ENCODE measurements at places on chromosomes 1 and 21.

DNA sequence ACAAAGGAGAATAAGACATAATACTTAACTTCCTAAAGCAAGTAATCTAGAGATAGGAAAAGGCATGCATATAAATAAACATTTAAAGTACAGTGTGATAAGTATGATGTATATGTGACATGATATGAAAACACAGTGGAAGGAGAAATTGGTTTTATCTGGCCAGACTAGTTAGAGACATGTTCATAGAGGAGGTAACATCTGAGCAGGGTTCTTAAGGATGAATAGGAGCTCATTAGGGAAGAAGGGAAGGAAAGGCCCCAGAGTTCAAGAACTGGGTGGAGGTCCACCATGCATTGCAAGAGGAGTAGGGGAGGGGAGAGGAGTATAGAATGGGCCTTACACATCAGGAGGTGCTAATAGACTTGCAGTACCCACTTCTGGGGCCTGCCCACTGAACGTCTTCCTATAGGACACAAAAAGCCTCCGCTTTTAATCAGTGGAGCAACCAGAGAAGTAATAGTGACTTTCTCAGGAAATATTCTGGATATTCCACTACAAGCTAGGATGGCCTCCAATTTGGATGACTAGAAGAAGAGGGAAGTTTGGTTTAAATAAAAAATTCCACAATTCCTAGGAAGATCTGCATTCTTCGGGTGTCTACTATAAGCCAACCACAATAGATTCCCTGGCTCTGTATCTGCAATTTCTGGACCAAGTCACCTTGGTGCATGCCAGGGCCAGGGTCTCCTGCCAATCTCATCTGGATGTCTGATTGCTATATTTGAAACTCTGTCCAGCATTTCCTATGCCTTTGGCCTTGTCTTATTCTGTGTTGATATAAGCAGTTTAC lies 41.9 kb downstream of the NGF start:
- DNase-seq = no peak

DNA sequence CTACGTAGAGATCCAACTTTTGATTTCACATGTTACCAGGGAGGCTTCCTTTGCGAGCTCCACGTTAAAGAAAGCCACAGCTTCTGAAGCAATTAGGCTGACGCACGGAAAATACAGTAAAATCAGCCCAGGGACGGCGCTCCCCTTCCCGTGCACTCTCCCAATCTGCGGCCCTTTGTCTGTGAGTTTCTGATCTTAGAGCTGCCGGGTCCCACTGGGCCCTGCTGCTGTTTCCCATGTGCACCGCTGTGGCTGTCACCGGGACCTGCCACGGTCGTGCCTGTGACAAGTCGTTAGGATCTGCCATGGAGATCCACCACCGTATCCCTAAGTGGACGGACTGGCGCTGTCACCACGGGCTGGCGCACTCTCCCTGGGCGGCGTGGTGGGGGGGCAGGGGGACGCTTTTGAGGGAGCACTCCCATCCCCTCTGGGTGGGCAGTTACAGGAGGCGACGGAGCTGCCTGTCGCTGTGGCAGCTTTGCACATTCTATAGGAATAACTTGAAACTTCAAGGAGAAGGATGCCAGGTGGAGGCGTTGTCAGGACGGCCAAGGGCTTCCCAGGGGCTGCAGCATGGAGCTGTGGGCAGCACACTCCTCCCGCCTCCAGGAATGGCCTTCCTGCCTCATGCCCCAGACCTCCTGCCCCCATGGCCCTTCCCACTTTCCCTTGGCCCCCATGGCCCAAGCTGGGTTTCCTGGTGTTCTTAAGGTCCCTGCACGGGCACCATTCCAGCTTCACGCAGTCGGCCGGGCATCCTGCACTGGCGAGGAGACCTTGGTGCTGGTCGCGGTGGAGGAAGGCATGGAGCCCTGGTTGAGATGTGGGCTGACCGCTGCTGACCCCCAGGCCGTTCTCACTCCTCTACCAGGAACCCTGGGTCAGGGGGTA lies 85.1 kb downstream of the PRDM16 start:
- DNase-seq = no peak

DNA sequence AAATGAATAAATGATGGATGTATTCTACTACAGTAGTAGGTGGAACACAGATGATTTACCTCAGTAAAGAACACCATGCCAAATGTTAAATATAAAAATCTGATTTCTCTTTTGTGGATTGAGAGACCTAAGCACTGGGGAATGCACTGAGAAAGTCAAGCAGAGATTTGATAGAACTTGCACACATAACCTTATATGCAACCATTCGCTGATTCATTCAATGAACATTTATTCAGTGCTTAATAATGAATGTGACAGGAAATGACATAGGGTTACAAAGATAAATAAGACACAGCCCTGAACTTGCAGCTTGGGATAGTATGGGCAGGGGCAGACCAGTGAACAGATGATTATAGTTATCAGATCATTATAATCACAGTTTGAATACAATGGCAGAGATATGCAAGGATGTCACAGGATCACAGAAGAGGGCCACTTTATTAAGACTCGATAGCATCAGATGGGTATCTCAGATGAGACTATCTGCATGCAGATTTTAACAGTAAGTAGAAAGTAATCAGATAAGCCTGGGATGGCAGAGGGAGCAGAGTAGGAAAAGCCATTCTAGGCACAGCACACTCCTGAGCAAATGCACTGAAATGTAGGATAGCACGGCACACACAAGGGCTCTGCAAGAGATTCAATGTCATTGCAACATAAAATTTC lies 169.4 kb downstream of the ASTN1 start:
- DNase-seq = no peak

DNA sequence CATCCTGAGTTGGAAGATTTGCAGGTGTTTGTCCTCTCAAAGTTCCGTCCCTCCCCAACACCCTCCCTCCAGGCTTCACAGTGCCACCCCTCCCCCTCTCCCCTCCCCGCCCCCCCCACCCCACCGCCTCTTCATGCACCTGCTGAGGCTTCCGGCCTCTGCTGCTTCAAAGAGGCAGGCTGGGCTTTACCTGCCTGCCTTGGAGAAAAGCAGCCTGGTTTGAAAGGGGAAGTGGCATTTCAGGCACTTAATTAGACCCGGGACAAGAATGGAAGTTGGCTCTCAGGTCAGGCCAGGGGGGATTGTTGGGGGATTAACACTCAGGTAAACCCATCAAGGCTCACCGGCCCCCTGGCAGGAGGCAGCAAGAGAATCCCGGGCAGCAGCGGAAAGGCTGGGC lies 21.1 kb downstream of the PAX7 start:
- DNase-seq = no peak

DNA sequence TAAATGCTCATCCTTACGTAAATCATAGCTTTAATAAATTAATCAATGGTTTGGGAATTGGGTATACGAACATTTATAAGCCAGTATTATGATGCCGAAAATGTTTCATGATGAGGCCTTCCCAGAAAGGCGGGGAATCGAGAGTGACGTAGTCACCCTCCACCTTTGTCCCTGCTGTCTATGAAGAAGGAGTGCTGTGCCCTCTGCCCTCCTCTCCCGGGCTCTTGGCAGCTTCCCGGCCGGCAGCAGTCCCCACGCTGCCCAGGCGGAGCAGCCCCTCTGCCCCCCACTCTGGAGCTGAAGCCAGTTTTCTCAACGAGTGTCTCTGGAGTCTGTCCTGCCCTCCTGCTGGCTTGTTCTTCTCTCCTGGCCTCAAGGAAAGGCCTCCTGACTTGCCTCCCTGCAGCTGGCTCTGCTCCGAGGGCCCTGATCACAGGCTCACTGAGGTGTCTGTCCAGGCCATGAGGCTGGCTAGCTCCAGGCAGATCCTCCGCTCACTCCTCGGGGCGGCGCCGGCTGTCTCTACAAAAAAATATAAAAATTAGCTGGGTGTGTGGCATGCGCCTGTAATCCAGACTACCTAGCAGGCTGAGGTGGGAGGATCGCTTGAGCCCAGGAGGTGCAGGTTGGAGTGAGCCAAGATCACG lies 150.7 kb upstream of the COL6A1 start:
- no peak for DNase-seq

DNA sequence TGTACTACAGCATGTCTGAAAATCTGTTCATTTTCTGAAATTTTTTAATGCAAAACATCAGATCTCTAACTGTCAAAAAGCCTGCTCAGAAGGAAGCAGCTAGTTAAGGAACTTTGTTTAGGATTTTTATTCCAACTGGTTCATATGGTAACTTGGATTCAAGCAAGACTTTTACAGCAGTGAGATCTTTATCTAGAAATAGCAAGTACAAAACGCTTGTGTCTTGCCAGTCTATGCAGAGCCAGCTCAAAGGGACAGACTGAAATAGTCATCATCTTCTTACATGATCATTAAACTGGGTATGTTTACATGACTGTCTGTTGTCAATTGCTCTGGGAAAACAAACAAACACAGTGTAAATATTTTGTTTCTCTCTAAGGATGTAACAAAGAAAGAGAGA lies 37.6 kb downstream of the DDAH1 start:
- no peak for DNase-seq

DNA sequence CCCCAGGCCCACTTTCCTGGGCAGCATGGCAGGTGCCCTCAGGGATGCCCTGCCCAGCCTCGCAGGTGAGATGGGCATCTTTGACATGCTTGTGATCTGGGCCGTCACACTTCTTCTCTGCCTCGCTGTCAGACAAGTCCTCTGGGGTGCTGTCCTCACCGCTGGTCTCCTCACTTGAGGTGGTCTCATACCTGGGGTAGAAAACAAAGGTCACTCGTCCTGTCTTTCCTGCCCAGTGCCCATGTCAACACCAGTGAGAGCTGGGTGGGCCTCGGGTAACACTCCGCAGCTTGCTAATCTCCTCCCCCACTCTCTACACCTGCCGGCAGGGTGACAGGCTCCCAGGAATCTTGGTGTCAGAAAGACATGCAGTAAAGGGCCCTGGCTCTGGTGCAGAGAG lies 50.9 kb downstream of the KANK4 start:
- peak; percentile 59 for DNase-seq

- no peak for DNase-seq
Measured at GRCh38 chr1:32269744-32270143, 18.7 kb downstream of the LCK start.

GRCh38 chr1:86507935-86508582 lies 38.8 kb upstream of the CLCA4 start:
- no peak for DNase-seq

DNA sequence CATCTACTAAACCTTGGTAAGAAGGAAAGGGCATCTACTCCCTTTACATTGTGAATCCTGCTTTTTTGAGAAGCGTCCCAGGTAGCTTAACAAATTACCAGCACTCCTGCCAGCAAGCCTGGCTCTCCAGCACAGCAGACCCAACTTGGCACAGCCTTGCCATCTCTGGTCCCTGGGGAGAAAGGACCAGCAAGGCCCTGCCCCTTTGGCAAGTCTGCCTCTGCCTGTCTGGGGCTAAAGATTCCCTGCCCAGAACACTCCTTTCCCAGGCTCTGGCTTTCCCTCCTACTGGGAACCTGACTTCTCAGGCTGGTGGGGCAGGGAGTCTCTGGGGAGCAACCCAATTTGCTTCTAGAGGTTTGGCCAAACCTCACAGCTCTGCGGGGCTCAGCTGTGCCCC lies 68.5 kb downstream of the ATP2B4 start:
- no peak for DNase-seq

DNA sequence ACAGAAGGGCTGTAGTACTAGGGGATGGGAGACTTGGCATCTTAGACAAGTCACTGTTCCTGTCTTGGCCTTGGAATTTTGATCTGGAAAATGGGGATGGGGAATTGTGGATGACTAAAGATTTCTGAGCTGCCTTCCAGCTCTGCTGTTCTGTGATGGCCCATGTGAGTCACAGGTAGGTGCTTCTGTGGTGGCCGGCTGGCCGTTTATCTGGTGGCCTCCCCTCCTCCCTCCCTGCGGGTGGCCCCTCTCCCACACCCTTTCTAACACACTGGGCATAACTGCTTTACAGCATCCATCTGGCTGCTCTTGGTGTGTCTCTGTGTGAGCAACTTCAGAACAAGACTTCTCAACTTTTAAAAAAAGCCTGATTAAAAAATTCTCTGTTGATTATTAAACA lies 35.9 kb downstream of the KCNA2 start:
- no peak for DNase-seq

- no peak for DNase-seq
Measured at GRCh38 chr1:215637041-215637573, 70.0 kb downstream of the KCTD3 start.

DNA sequence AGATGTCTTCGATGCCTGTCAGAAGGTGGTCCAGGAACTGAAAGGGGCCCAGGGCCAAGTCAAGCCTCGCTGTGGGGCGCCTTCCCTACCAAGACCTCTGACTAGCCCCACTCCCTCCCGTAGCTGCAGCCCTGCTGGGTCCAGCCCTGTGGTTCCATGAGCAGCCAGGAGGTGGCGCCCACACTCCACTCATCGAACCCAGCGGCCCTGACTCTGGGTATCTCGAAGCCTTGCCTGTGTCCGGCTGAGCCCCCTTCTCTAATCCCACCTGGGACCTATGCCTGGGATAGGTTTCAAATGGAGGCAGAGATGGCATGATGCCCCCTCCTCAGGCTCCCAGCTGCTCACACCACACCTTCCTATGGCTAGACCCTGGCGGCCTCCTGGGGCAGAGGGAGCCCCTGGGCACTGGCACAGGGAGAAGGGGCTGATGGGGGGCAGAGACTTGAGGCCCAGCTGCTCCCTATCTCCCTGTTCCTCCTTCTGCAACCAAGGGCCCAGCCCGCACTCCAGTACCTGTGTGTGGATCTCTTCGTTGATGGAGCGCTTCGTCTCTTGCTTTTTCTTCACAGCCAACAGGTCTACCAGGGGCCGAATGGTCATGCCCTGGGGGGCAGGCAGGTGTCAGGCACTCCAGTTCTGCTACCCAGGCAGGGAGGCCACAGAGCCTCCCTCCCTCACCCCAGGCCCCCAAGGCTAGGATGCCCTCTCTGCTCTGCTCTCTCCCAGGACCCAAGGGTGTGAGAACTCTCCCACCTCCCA lies 52.0 kb downstream of the SLC9A1 start:
- DNase-seq = peak; percentile 66

DNA sequence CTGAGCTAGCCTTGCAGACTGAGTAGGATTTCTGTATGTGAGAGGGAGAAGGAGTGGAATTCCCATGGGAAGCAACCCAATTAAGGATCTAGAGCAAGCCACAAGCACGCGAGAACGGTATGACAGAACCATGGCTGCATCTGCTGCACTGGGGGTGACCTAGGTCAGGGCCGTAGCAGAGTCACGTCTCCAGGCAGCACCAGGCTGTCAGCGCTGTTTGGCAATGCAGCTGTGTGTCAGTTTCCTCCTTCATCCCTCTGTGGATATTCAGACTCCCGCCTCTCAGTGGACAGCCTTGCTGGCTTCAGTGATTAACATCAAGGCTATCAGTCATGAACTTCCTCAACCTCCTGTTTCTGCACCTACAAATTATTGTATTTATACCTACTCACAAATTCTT lies 118.1 kb upstream of the PPP2R5A start:
- DNase-seq = no peak

- DNase-seq = peak; percentile 91
Measured at GRCh38 chr21:46295996-46296752, 10.0 kb downstream of the YBEY start.

DNA sequence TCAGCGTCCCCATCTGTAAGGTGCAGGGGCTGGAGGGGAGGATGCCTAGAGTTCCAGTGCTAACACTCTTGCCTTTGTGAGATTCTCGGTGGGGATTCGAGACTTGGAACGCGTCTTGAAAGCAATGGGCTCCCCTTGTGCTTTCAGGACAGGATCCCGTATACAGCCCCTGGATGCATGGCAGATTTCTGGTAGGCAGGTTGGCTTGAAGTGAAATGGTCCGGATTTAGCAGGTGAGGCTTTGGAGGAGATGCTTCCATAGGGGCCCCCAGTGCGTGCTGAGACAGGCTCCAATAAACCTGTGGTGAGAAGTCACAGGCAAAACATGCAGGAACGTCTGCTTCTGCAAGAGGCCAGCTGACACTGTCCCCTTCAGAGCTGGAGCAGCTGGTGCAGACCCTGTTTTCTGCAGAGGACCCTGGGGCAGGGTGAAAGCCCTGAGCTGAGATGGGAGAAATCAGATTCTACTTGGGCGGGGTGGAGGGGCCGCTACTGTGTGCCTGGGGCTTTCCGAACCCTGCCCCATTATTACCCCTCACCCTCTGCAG lies 270.4 kb downstream of the PTPRU start:
- no peak for DNase-seq
